Nephron progenitor cell (in vitro differentiated cells): ENCODE measurements at places on chromosomes 5 and 9.
A peak's percentile ranks its signal among the peaks of the same experiment; 100 is the strongest.

DNA sequence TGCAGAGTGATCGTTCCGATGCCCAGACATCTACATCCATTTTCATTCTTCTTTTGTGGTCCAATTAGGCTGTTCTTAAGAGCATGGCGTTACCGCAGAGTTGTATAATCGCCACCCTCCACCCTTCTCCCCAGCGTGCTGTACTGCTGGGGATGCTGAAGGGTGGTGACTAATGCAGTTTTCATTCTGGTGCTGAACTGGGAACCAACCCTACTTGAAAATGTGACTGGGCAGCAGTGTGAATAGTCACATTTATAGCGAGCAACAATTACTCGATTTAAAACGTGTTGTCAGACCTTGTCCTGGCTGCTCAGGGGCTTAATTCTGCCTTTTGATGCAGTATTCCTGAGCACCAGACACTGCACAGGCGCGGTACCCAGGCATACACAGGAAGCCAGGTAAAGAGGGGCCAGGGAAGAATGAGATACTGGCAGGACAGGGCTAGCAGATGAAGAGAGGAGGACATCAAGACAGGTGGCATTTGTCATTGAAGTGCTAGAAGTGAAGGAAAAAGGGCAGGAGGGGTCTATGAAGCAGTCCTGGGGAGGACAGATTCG is 719 bp upstream of the ISCA1 start:
- peaks cover 4% of the 10 kb centered on the region for H3K36me3 ChIP-seq
- H3K27me3 ChIP-seq = peaks cover 5% of the 10 kb centered on the region
- H3K4me3 ChIP-seq = peak overlapping the region; percentile 86
- peak overlapping the region; percentile 67 for H3K27ac ChIP-seq

DNA sequence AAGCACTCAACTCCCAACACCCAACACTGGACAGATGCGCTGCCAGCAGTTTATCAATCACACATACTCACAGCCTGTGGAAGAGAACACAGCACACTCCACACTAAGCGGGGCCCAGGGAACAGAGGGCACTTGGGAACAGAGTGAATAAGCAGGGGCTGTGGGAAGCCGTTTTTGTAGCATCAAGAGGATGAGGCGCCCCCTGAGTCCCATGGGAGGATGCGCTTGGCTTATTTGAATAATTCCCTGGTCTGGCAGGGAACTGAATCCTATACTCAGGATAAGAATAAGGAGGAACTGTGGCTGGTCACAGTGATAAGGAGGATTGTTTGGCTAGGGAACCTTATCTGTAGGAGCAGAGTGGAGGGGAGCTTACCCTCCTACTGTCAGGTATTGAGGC is 96.1 kb upstream of the DNAH5 start:
- H3K4me3 ChIP-seq = no peak overlapping the region
- H3K27me3 ChIP-seq = peaks cover 12% of the 10 kb centered on the region
- no peaks in the 10 kb centered on the region for H3K36me3 ChIP-seq
- H3K27ac ChIP-seq = peak overlapping the region; percentile 62
- H3K4me1 ChIP-seq = peaks cover 52% of the 10 kb centered on the region

DNA sequence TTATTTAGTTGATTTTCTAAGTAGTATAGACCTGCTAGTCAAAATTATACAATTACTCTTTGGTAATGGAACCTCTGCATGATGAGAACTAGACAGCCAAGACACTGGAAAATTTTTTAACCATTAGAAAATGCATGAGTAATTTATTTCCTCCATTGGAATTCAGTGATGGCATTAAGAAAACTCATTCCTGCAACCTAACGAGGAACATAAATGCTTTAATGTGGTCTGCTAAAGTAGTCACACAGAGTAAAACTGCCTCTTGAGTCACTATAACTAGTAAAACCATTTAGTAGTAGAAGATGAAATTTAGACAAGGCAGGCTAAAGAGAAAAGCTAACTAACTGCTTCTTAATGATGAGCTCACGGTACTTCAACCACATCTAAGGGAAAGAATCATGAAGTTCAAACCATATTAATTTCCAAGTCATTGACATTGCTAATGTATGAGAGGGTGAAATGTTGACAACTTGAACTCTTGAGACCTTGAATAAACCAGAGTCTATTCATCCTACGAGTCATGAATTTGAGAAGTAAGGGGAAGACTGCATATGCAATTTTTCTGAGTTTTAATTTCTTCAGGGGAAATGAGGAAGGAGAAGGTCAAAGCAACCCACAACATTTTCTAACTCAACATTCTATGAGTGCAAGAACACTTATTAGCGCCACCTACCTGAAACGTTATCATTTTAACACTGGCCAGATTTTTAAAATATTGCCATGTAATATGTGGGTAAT is 74.4 kb downstream of the GLIS3 start:
- peaks cover 3% of the 10 kb centered on the region for H3K27me3 ChIP-seq
- no peak for DNase-seq
- peaks cover 35% of the 10 kb centered on the region for H3K4me1 ChIP-seq
- no peaks in the 10 kb centered on the region for H3K36me3 ChIP-seq

DNA sequence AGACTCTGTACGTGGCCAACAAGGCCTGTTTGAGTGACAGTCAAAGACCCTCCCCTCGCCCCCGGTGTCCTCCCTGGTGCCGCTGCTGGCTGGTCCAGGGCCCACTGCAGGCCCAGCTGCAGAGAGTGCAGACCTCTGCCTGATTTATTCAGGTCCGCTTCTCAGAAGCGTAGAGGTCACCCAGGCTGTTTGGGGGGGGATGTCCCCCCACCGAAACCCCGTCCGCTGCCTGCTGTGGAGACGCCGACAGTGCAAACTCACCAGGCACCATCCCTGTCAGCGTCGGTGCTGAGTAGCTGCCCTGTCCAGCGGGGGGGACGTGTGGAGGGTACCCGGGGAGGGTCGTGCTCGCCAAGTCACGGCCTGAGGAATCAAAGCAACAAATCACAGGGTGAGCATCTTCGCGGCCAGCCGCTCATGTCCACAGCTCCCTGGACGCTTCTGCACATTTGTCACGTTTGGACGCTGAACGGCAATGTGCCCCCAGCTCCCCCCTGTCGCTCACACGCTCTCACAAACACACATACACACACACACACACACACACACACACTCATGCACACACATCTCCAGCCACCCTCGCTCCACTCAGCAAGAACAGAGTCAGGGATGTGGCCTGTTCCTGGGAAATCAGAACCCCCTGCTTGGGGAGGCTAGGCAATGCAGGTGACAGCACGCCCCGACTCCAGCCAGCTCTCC is 152.2 kb downstream of the PAX5 start:
- peaks cover 53% of the 10 kb centered on the region for H3K27me3 ChIP-seq
- peak; percentile 49 for DNase-seq
- H3K27ac ChIP-seq = peak overlapping the region; percentile 68
- H3K4me3 ChIP-seq = peak overlapping the region; percentile 40

GRCh38 chr9:91522481-91522880 is 98.8 kb upstream of the NFIL3 start:
- peaks cover 16% of the 10 kb centered on the region for H3K27me3 ChIP-seq
- peaks cover 6% of the 10 kb centered on the region for H3K36me3 ChIP-seq
- DNase-seq = no peak
- no peak overlapping the region for H3K27ac ChIP-seq
- no peak overlapping the region for H3K4me3 ChIP-seq
- peaks cover 32% of the 10 kb centered on the region for H3K4me1 ChIP-seq

GRCh38 chr9:5481322-5482040 is 28.9 kb upstream of the PDCD1LG2 start:
- no peaks in the 10 kb centered on the region for H3K36me3 ChIP-seq
- H3K4me1 ChIP-seq = no peaks in the 10 kb centered on the region
- DNase-seq = no peak
- no peak overlapping the region for H3K4me3 ChIP-seq

- peaks cover 15% of the 10 kb centered on the region for H3K36me3 ChIP-seq
- no peaks in the 10 kb centered on the region for H3K4me1 ChIP-seq
- H3K27me3 ChIP-seq = peaks cover 2% of the 10 kb centered on the region
- no peak overlapping the region for H3K4me3 ChIP-seq
- DNase-seq = no peak
Observed at GRCh38 chr5:131186561-131187256, 16.0 kb downstream of the LYRM7 start.

- no peak overlapping the region for H3K27ac ChIP-seq
- no peak overlapping the region for H3K4me3 ChIP-seq
- DNase-seq = no peak
- peaks cover 4% of the 10 kb centered on the region for H3K27me3 ChIP-seq
Observed at GRCh38 chr5:169606279-169606678, 22.7 kb downstream of the SPDL1 start.

- no peak overlapping the region for H3K27ac ChIP-seq
- DNase-seq = no peak
- peaks cover under 1% of the 10 kb centered on the region for H3K4me1 ChIP-seq
Observed at GRCh38 chr9:117541181-117541580, 126.3 kb upstream of the ASTN2 start.

GRCh38 chr5:56320686-56321085 is 87.6 kb upstream of the ANKRD55 start:
- no peak for DNase-seq
- H3K36me3 ChIP-seq = no peaks in the 10 kb centered on the region
- no peak overlapping the region for H3K27ac ChIP-seq
- no peaks in the 10 kb centered on the region for H3K27me3 ChIP-seq
- H3K4me3 ChIP-seq = no peak overlapping the region

- peaks cover 11% of the 10 kb centered on the region for H3K27me3 ChIP-seq
- DNase-seq = no peak
- H3K4me1 ChIP-seq = no peaks in the 10 kb centered on the region
Observed at GRCh38 chr9:117046666-117047327, 359.7 kb downstream of the TRIM32 start.

- H3K27ac ChIP-seq = no peak overlapping the region
- H3K27me3 ChIP-seq = no peaks in the 10 kb centered on the region
- DNase-seq = no peak
- H3K4me1 ChIP-seq = peaks cover 59% of the 10 kb centered on the region
- H3K4me3 ChIP-seq = no peak overlapping the region
Observed at GRCh38 chr9:16241231-16241630, 629.2 kb downstream of the BNC2 start.

DNA sequence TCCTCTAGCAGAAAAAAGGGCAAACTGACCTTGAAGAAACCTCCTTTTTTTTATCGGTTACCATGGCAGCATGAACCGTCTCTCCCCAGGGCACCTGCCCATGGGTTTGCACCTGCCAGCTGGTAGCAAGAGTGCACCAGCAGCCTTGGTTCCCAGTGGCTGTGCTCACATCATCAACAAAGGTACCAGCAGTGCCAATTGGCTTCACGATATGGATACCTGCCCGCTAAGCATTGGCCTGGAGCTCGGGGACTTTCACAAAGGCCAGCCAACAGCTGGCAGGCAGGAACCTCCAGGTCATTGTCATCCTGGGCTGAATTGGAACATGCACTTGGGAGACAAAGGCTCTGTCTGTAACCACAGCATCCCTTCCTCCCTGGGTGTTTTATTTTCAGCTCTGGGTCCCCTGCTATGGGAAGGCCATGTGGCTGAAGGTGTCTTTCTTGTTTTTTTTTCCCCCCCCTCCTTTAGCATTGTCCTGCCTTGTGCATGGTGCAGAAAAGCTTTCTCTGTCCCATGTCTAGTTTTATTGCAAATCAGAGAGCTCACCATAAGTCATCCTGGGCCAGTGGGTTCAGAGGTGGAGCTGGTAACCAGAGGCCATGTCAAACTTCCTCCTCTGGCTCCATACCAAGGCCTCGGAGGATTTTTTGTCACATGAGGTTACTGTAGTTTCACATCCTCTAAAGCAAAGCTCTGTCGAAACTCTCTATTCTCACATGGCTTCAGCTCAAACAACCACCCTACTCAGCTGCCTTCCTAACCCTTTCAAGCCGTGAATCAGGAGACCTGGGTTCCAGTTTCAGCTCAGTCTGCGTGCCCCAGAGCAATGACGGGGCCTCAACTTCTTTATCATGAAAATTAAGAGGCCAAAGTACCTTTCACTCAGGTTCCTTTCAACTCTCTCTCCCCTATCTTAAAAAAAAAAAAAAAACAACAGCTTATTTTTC is 145.5 kb upstream of the MAP3K1 start:
- no peak overlapping the region for H3K4me3 ChIP-seq
- H3K4me1 ChIP-seq = peaks cover 7% of the 10 kb centered on the region
- peaks cover 9% of the 10 kb centered on the region for H3K27me3 ChIP-seq
- peaks cover 4% of the 10 kb centered on the region for H3K36me3 ChIP-seq
- no peak for DNase-seq

DNA sequence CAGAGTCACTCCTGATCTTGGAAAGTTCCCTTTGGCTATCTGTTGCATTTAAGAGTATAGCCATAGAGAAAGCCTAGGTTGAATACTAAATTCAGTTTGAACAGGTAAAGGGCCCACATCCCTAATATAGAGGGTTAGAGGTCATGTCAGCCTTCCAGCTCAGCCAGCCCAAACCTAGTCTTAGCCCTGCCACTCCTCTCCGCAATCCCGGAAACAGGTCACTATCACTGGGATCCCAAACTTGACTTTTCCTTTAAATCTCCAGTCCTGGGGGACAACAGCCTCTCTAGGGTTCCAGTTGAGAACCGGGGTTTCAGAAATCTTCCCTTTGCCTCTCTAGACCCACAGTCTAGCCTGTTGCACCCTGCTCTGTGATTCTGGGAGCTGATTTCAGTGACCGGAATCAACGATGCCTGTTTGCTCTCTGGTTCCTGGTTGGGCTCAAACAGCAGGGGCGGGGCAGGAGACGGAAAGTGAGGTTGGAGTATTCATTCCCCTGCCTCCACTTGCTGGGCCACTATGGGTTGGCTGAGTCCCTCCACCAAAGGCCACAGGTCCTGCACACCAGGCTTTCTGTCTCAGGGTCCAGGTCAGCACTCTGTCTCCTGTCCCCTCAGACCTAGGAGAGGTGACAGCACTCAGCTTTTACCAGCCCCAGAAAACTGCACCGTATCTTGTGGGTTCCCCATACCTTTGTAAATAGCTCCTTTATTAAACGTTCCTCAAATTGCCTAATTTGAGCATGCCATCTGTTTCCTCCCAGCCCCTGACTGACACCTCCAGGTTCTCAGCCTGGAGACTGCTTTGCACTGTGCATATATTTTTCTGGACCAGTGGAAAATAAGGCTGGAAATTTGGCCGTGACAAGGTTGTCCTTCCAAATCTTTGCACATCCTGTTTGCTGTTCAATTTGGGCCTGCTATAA is 23.8 kb upstream of the CPEB4 start:
- no peaks in the 10 kb centered on the region for H3K27me3 ChIP-seq
- H3K4me1 ChIP-seq = peaks cover 49% of the 10 kb centered on the region
- DNase-seq = no peak
- no peak overlapping the region for H3K27ac ChIP-seq
- peaks cover 5% of the 10 kb centered on the region for H3K36me3 ChIP-seq
- H3K4me3 ChIP-seq = no peak overlapping the region

- peaks cover 13% of the 10 kb centered on the region for H3K36me3 ChIP-seq
- peak overlapping the region; percentile 77 for H3K4me3 ChIP-seq
- DNase-seq = peak; percentile 85
- peaks cover 65% of the 10 kb centered on the region for H3K4me1 ChIP-seq
- H3K27ac ChIP-seq = peak overlapping the region; percentile 98
Observed at GRCh38 chr5:181265092-181265671, 4.2 kb upstream of the TRIM52 start.

- no peak for DNase-seq
- no peak overlapping the region for H3K27ac ChIP-seq
- H3K36me3 ChIP-seq = no peaks in the 10 kb centered on the region
- H3K27me3 ChIP-seq = peaks cover 11% of the 10 kb centered on the region
Observed at GRCh38 chr9:84379740-84380139, 39.2 kb upstream of the SLC28A3 start.
